Stimulated activated CD4-positive, alpha-beta T cell treated with anti-CD3 and anti-CD28 coated beads, Interleukin-1b, Interleukin-23, amount 100 ng/mL, for 4 hours (primary cell): ENCODE measurements at places on chromosomes 7 and 10.

DNA sequence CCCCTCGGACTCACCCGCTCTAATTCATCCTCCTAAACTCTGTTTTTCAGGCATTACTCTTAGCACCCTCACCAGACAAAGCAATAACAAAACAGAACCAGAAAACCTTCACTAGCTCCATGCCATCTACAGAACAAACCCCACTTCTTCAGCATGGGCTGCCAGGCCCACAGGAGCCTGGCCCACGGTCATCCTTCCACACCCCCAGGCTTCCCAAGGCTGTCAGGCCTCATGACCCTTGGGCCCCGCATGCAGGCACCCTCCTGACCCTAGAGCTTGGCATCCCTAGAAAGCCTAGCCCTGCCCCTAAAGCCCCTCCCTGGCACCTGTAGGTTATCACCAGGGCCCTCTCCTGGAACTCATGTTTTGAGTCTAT, 59.6 kb downstream of the PRKAG2 start:
- no peak for DNase-seq

DNA sequence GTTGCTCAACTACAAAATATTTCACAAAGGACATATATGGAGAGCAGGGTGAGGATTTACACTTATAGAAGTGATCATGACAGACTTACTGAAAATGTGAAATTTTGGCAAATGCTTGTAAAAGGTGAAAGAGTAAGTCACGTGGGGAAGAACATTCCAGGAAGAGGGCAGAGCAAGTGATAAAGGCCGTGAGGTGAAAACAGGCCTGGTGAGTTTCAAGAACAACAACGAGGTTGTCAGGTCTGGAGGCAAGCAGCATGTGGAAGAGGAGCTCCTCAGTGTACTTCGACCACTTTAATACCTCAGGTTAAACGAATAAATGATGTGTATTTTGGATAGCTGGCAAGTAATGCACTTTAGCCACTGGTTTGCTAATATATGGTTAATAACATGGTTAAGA, 706.7 kb downstream of the PCDH15 start:
- no peak for DNase-seq

GRCh38 chr10:101182936-101183335, 46.3 kb downstream of the LBX1 start:
- no peak for DNase-seq

DNA sequence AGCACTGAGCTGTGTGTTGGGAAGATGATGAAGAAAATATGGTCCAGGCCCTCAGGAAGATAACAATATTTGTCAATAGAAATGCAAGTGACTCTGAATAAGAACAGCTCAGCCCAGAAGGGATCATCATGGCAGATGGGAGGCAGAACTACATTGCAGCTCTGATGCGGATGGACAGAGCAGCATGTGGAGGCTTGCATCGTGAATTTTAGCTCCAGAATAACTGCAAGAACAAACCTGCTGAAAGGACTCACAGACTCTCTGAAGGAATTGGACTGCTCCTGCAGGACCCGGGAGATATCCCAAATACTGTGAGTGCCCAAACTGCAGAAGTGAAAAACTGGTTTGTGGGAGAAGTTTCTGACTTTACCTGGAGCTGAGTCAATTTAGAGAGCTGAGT, 80.6 kb upstream of the LAMB4 start:
- no peak for DNase-seq

GRCh38 chr10:21524526-21525366, 736 bp downstream of the SKIDA1 start:
- DNase-seq: no peak
